Occipital lobe (tissue), 3 donors: ENCODE measurements at places on chromosomes 3 and 15.

DNA sequence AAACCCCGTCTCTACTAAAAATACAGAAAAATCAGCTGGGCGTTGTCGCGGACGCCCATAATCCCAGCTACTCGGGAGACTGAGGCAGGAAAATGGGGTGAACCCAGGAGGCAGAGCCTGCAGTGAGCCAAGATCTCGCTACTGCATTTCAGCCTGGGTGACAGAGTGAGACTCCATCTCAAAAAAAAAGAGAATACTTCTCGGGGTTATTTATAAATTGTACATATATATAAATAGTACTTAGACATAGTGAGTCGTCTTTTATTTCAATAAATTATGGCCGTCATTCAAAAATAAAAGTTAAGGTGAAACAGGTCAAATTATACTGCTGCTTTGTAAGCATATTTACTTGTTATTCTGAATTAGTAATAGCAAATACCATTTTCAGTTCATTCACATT, 12.1 kb upstream of the EBLN2 start:
- DNase-seq: no peak

DNA sequence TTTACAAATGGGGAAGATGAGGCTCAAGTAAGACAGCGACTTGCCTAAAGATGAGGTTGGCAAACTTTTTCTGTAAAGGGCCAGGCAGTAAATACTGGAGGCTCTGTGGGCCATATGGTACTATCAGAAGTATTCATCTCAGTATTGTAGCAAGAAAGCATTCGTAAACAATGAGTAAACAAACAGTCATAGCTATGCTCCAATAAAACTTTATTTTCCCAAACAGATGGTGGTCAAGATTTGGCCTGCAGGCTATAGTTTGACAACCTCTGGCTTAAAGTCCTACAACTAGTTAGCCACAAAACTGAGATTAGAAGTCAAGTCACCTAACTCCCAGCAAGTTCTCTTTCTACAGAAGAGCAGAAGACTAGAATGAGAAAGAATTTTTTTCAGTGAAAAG, 177.0 kb upstream of the NECTIN3 start:
- DNase-seq: no peak

DNA sequence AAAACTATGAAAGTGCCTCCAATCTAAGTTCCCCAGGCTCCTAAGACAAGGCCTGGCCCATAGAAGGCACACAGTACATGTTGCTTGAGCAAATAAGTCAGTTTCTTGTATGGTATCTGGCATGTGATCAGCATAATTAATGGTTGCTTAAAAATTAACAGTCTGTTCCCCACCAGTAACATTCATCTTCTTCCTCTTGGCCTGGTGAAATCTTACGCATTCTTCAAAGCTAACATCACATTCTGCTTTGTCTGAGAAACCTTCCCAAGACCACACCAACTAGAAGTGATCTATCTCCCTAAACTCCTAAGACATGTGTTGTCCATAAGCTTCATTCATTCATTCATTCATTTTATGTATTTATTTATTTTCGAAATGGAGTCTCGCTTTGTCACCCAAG, 48.1 kb downstream of the LIPC start:
- DNase-seq: no peak

- no peak for DNase-seq
Observed at GRCh38 chr15:94280301-94280700, 48.9 kb downstream of the MCTP2 start.

DNA sequence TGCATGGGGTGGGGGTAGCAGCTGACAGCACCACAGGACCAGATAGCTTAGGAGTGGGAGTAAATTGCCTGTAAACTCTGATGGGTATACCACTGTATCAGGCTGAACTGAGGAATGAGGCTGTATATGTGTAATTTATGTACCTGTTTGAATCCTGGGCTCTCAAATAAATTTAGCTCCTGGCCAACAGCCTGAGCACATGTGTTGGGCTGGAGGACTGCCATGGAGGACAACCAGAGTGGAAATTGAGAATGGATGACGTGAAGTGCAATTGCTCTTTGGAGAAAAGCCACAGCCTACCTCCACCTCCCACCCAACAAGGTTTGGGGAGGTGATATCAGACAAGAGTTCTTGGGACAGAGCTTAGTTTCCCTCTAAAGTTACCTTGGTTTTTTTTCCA, 328.6 kb upstream of the PROK2 start:
- no peak for DNase-seq

GRCh38 chr15:29053661-29054131, 167.9 kb downstream of the APBA2 start:
- DNase-seq: no peak

DNA sequence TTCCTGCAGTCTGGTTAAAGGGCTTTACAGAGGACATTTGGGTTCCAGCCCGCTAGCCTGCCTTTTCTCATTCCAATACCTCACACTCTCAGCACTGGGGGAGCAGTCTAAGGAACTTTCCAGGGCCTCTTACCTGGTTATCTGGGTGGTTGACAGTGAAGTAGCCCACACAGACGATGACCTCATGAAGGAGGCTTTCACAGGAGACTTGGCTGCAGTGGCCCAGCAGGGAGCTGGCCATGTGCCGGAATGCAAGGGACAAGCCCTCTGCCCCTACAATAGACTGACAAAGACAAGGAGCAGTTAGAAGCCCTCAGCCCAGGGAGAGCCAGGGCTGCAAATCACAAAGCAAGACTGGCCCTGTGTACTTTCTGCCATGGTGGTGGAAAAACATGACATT, 39.5 kb downstream of the ISL2 start:
- DNase-seq: no peak

DNA sequence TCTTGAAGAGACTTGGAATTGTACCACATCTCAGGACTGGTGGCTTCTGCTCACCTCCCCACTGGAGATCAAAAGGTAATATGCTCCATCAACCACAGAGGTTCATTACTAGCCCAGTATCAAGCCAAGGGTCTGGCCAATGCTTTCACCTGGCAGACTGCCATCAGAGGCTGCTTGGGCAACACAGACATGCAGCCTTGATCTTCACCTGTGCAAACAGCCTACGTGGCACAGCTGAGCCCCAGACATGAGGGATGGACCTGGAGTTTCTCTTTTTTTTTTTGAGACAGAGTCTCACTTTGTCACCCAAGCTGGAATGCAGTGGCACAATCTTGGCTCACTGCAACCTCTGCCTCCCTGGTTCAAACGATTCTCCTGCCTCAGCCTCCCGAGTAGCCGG, 105.6 kb upstream of the HES1 start:
- DNase-seq: no peak

- no peak for DNase-seq
Observed at GRCh38 chr3:176428552-176428951, 768.7 kb downstream of the TBL1XR1 start.

GRCh38 chr15:24957691-24958090, 2.9 kb downstream of the SNRPN start:
- DNase-seq: no peak

- DNase-seq: no peak
Observed at GRCh38 chr3:172241405-172241804, 202.0 kb downstream of the FNDC3B start.

DNA sequence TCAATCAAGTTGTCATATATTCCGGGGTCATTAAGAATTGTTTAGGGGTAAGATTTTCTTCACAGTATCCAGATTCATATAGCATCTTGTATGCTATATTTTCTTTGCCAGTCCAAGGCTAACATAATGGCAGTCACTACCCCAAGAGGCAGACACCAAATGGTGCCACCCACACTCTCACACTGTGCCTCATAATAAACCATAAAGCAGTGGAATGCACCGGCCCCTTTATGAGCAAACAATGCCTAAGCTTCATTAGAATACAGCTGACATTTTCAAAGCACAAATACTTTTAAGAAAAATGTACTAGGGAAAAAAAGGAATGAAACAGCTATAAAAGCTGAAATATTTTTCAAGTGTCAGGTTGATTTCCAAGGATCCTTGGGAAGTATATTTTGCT, 121.6 kb downstream of the TFDP2 start:
- DNase-seq: no peak

GRCh38 chr15:76987896-76988860, 6.7 kb upstream of the PSTPIP1 start:
- no peak for DNase-seq

GRCh38 chr3:81752604-81753003, 8.8 kb downstream of the GBE1 start:
- no peak for DNase-seq

DNA sequence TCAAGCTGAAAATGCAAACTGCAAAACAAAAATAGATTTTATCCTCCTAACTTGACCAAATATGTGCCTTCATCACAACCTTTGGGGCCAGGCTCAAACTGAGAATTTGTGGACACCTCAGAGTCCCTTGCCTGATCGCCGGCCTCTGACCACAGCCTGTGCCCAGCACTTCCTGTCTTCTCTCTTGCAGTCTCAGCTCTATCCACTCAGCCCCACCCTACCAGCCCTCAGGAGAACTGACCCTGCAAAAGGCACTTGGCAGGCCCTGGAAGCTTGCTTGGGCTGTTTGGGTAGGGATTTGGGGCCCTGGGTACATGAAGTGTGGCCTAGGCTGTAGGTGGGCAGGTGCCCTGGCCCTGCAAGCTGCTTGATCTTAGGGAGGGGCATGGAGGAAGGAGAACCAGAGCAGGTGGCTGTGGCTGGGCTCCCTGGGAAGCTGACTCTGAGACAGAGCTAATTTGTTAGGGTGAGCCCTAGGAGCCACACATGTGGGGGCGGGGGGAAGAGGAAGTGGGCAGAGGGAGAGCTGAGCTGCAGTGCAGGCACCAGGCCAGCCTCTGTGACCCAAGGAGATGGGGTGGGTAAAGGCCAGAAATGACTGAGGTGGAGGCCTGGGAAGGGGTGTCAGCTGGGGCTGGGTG, 8.6 kb downstream of the CLEC3B start:
- DNase-seq: no peak

DNA sequence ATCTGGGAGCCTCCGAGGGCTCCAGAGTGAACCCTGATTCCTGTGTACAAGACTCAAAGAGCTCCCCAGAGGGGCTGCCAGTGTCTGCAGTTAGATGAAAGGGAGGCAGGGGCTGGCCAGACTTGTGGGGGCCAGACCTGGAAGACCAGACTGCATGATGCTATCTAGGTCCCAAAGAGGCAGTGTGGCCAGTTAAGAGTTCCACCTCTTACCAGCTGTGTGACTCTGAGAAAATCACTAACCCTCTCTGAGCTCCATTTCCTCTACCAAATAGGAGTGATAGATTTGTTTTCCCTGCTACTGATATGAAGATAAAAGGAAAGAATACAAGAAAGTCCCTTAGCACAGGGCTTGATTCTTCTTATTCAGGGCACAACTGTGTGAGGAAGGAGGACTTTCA, 29.0 kb downstream of the ACSBG1 start:
- DNase-seq: no peak

GRCh38 chr3:160129459-160130061, 95.7 kb upstream of the C3orf80 start:
- no peak for DNase-seq

DNA sequence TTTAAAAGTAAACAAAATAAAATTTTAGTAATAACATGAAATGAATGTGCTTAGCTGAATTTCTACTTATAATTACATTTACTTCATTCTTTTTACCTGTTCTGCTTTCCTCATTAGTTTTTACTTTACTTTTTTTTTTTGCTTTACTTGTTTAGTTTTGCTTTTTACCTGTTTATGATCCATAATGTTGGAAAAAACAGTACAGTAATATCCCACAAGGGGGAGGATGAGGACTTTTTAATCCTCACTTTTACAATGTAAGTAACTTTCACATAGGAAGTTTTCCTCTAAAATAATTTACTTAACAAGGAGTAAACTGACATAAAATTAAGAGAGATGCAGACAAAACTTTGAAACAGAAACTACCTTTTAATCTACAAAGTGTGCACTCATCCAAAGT, 268.7 kb downstream of the TBC1D5 start:
- no peak for DNase-seq

DNA sequence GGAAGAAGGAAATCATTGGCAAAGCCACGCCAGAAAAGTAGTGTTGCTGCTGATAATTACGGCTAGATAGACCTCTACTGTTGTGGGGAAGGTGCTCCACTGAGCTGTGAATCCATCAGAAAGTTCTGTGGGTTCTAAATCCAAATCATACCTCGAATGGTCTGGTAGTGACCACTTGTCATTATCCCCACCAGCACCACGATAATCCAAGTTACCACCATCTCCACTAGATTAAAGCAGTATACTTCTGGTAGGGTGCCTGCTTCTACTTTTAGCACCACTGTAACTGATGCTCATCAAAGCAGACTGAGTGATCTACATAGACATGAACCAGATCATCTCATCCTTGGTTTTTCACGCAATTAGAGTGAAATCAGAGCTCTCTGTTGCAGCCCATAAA, 185.5 kb downstream of the FMN1 start:
- DNase-seq: no peak

GRCh38 chr3:10351013-10351735, 30.3 kb upstream of the SEC13 start:
- no peak for DNase-seq

GRCh38 chr3:46756642-46757041, 39.0 kb upstream of the PRSS50 start:
- DNase-seq: no peak

DNA sequence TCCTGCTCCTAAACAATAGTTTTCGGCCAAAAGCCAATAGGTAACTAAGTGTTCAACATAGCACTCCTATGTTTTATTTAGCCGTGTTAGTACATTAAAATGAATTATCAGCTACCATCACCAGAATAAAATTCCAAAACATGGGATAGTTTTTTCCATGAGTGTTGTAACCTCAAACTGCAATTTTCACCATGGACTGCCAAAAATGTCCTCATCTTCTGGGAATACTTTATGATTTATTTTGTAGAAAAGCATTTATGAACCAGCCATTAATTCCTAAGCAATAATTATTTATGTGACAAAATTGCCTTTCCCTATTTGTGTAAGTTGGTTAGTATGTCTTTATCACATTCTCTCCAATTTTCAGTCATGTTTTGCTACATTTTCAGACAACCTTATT, 438.1 kb downstream of the NAALADL2 start:
- no peak for DNase-seq

GRCh38 chr3:24047513-24047912, 102.4 kb downstream of the NR1D2 start:
- no peak for DNase-seq

GRCh38 chr3:72346526-72346926, 501.7 kb downstream of the SHQ1 start:
- no peak for DNase-seq

- no peak for DNase-seq
Observed at GRCh38 chr3:134622806-134623365, 27.9 kb downstream of the KY start.

DNA sequence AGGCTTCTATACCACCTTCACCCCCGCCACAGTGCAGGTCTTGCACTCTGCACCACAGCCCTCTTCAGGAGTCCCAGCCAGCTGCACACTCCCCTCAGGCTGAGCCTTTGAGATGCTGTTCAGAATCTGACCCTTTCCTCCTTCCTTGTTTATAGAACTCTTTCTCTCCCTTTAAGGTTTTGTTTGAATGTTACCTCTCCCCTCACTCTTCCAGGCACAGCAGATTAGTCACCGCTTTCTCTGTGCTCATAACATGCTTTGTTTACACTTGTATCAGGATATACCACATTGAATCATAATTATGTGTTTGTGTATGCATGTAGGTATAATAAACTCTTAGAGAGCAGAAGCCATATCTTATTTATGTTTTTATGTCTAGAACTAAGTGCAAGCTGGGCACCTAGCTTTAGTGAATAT, 168.4 kb upstream of the BCL6 start:
- DNase-seq: no peak
